ENCODE measurements at places on chromosomes 2 and 18. TPM values are rescaled to one million over a fixed set of nuclear protein-coding genes. Genes with fewer than 3 reads are reported as not detected.
A peak's percentile ranks its signal among the peaks of the same experiment; 100 is the strongest.

DNA sequence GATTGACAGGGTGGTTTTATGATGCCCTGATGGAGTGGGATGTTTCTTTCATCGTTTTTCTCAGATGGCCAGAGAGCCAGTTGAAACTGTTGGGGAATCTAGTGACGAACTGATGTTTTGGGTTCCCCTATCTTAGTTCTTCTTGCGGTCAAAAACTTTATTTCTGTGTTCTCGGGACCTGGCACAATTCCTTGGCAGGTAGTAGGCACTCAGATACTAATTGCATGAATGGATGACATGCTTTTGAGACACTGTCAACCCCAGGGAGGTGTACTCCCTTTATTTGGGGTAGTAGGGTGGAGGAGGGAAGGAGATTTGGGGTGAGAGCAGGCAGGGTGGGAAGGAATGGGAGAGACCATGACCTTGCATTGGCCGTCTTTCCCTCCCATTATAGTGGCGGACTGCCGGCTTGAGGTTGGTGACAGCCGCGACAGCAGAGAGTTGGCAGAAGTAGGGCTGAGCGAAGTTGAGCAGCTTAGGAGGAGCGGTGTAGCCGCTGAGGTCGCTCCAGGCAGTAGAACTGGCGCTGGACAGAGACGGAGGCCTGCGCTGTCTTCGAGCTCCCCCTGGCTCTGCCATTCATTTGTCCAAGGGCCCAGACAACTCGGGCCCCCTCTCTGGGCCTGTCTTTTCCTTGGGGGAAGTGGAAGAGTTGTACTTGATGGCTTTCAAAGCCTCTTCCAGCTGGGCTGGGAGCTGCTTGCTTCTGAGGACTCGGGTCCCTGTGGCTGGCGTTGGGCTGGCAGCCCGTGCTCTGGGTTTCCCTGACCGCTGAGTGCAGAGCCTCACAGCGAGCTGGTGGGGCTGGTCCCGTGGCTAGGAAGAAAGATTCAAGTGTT lies 2.6 kb downstream of the TET3 start:
- peak; percentile 58 for DNase-seq

DNA sequence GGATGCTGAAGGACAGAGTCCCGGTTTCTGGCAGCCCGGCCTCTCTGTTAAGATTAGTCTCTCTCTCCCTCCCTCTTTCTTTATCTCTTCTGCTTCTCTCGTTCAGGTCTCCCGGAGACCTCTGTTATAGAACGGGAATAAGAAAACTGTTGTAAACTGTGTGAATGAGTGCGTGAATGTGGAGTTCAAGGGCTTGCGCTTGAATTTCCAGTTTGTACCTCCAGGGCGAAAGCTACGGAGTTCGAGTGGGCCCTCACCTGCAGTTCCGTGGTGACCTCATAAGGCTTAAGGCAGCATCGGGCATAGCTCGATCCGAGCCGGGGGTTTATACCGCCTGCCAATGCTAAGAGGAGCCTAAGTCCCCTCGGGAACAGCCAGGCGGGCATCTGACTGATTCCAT lies 26.4 kb downstream of the SKA1 start:
- DNase-seq: no peak

DNA sequence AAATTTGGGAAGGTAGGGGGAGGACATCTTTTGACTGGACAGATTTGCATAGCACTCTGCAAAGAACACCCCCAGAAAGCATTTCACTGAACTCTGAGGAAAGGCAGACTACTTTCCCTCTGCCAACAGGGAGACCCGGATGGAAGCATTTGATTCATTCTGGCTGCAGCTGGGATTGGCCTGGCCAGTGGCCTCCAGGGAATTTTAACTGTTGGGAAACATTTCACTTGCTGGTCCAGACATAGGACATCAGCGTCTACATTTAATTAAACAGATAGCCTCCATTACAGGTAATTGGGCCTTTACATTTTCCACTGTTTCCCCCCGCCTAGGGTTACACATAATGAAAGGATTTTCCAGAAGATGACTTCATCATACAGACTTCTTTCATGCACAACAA lies 92.8 kb downstream of the MARCHF4 start:
- DNase-seq: peak; percentile 31

Gene HRH4
- total RNA-seq: under 0.01 TPM

Gene RGPD5
- 8.2 TPM for total RNA-seq

DNA sequence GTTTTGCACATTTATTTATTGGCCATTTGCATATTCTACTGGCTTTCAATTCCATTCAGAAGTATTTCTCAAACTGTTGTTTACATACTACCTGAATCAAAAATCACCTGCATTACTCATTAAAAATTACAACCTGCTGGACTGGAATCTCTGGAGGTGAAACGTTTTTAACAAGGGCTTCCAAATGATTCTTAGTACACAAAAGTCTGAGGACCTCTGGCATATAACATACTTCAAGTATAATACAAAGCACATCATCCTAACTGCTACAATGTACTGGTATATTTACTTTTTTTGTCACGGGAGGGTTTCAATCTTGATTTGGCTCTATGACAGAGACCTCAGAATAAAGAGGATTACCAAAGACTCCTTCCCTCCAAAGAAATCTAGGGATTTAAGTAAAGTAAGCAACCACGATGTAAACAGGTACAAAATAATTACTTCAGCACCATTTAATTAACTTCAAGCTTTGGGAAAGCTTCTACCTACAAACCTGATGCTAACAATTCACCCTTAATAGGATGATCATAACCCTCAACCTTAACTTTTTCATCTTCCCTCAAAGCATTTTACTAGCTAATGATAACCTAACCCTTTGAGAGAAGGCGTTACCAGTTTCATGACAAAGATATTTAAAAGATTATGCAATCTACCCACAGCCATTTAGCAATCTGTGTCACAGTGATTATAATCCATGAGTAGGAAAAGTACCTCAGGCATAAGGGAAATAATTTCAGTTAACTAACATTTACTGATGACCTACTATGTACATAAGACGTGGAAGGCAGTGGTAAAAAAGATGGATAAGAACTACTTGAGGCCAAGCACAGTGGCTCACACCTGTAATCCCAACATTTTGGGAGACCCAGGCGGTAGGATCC lies 24.7 kb downstream of the ATAD2B start:
- peak; percentile 65 for DNase-seq

DNA sequence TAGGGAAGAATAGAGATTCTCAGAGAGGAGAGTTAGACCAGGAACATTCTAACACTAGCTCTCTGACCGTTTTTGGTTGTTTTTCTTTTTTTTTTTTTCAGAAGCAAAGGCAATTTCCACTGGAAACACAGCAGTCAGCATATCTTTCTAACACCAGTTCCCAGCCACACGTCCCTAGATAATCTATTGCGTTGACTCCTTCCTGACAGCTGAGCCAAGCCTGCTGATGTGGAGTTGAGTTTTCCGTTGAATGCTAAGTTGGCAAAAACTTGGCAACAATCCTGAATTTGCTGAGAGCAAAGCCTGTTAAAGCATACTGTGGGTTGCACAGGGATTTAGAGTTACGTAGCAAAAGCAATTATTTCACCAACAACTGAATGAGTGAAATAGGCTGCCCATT lies 19.3 kb downstream of the GAD1 start:
- DNase-seq: no peak

- no peak for DNase-seq
Observed at GRCh38 chr2:40466332-40466906, 14.5 kb upstream of the SLC8A1 start.

Gene LINC00305
- total RNA-seq: not detected
